WTC11 (cell line): ENCODE measurements at places on chromosomes 6 and 20. TPM values are rescaled to one million over a fixed set of nuclear protein-coding genes. Genes with fewer than 3 reads are reported as not detected.

DNA sequence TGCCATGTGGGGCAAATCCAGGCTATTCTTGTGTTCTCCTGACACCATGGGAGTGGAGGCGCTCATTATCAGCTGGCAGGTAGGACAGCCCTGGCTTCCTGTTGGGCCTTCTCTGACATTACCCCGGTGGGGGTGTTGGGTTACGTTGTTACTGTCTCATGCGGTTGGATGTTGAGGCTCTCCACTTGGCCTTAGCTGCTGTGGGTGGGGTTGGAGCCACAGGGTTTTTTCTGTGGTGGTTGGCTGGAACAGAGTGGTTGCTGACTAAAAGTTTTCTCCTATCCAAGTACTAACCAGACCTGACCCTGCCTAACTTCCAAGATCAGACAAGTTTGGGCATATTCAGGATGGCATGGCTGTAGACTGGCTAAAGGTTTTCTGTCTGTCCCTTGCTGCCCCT, 20.2 kb downstream of the RIPK1 start:
- peaks cover 16% of the 10 kb centered on the region for H3K27me3 ChIP-seq
- no peak overlapping the region for H3K4me3 ChIP-seq
- no peak overlapping the region for H3K27ac ChIP-seq
- no peak for DNase-seq
- H3K36me3 ChIP-seq, result peaks cover 72% of the 10 kb centered on the region

DNA sequence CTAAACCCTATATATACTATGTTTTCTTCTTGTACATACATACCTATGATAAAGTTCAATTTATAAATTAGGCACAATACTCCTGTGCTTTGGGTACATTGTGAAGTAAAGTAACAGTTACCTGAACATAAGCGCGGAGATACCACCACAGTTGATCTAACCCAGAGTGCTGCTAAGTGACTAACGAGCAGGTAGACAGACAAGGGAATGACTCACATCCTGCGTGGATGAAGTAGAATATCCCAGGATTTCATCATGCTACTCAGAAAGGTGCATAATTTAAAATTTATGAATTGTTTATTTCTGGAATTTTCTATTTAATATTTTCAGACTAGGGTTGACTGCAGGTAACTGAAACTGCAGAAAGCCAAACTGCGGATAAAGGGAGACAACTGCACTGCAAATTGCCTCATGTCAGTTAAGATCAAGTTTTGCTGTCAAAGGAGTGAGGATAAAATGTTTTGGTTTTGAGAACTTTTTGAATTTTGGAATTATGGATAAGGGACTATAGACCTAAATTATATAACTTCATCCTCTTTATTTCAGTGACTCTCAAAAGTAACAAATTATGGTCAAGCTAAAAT, 14.4 kb downstream of the MKKS start:
- H3K4me3 ChIP-seq, result no peak overlapping the region
- no peak overlapping the region for H3K27ac ChIP-seq
- H3K27me3 ChIP-seq, result no peaks in the 10 kb centered on the region
- H3K36me3 ChIP-seq, result peaks cover 28% of the 10 kb centered on the region
- no peak for DNase-seq
- H3K4me1 ChIP-seq, result peaks cover 22% of the 10 kb centered on the region

GRCh38 chr6:33685411-33686224, 25.9 kb downstream of the UQCC2 start:
- H3K4me1 ChIP-seq, result no peaks in the 10 kb centered on the region
- no peak for DNase-seq
- H3K4me3 ChIP-seq, result no peak overlapping the region
- no peak overlapping the region for H3K27ac ChIP-seq
- no peaks in the 10 kb centered on the region for H3K27me3 ChIP-seq

- no peaks in the 10 kb centered on the region for H3K27me3 ChIP-seq
- H3K4me3 ChIP-seq, result no peak overlapping the region
- H3K27ac ChIP-seq, result no peak overlapping the region
- H3K4me1 ChIP-seq, result peaks cover 12% of the 10 kb centered on the region
Observed at GRCh38 chr6:31968791-31969711, 2.9 kb downstream of the DXO start.

DNA sequence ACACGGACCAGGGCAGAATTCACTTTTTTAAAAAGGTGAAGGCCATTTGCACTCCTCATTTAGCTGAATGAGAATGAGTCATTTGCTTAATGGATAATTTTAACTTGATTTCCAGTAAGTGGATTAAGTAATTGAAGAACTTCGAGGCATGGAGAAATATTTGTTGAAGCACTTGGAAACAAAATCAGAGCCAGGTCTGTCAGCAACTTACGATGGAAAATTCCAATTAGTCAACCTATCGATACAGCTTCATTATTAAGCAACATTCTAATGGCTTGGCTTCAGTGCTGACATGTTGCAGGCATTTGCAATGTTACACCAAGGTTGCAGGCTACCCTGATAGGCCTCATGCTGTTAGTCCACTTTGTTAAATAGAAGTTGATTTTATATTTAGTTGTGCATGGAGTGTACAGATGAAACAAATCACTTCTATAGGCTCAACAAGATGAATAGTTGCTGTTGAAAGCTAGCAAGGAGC, 423.5 kb upstream of the SLC35B3 start:
- H3K27ac ChIP-seq, result no peak overlapping the region
- no peaks in the 10 kb centered on the region for H3K27me3 ChIP-seq
- no peaks in the 10 kb centered on the region for H3K36me3 ChIP-seq
- DNase-seq, result no peak
- H3K4me3 ChIP-seq, result no peak overlapping the region
- H3K4me1 ChIP-seq, result peaks cover 4% of the 10 kb centered on the region; the same call in 1 of the 2 replicates

DNA sequence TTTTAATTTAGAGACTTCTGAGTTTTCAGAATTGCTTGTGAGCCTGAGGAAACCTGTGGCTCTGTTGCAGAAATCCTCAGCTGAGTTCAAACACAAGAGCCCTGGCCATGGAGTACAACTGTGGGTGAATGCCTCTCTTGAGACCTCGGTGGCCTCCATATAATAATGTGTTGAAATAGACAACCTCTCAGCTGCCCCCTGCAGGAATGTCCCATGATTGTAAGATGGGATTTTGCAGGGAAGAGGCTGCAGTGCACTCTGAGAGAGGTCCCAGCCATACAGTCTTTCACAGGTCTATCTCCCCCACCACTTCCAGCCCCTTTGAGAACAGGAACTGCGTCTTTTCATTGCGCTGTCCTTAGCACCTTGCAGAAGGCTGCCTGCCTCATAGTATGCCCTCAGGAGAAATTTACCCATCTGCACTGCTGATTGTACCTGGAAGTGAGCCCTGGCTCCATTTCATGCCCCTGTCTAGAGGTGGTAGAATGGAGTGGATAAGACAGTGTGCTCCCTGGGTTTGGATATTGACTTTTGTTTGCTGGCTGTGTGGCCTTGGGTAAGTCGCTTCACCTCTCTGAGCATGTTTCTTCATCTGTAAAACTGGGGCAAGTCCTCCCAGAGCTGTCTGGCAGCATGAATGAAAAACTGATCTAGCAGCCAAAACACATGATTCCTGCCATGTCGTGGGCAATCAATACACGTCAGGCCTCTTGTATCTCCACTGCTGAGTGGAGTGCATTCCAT, 16.8 kb upstream of the CDH22 start:
- H3K4me3 ChIP-seq, result no peak overlapping the region
- H3K27ac ChIP-seq, result no peak overlapping the region
- no peaks in the 10 kb centered on the region for H3K36me3 ChIP-seq
- H3K27me3 ChIP-seq, result no peaks in the 10 kb centered on the region
- peaks cover 12% of the 10 kb centered on the region for H3K4me1 ChIP-seq

The ETV7 gene
- total RNA-seq, result 0.68 to 1.4 TPM (median 1.2 TPM) in 3 replicates
